GM23338 (cell line): ENCODE measurements at places on chromosomes 7 and 10.

DNA sequence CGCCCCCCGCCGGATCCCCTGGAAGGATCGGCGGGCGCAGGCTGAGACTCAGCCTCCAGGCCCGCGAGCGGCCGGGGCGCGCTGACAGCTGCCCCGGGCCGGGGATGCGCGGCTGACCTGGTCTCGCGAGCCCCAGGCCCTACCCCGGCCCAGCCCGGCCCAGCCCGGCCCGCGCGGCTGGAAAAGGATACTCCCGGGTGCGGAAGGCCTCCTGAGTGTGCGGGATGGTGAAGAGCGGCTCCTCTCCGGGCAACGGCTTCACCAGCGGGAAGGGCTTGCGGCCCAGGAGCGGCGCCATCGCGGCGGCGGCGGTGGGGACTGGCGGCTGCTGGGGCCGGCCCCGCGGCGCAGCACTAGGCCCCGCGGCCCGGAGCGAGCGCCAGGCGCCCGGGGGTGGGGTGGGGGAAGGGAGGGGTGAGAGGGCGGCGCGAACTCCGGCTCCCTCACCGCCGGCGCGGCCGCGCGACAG lies 423 bp downstream of the BAZ1B start:
- peak; percentile 55 for DNase-seq

GRCh38 chr10:111246136-111246535 lies 169.3 kb downstream of the ADRA2A start:
- DNase-seq: no peak

DNA sequence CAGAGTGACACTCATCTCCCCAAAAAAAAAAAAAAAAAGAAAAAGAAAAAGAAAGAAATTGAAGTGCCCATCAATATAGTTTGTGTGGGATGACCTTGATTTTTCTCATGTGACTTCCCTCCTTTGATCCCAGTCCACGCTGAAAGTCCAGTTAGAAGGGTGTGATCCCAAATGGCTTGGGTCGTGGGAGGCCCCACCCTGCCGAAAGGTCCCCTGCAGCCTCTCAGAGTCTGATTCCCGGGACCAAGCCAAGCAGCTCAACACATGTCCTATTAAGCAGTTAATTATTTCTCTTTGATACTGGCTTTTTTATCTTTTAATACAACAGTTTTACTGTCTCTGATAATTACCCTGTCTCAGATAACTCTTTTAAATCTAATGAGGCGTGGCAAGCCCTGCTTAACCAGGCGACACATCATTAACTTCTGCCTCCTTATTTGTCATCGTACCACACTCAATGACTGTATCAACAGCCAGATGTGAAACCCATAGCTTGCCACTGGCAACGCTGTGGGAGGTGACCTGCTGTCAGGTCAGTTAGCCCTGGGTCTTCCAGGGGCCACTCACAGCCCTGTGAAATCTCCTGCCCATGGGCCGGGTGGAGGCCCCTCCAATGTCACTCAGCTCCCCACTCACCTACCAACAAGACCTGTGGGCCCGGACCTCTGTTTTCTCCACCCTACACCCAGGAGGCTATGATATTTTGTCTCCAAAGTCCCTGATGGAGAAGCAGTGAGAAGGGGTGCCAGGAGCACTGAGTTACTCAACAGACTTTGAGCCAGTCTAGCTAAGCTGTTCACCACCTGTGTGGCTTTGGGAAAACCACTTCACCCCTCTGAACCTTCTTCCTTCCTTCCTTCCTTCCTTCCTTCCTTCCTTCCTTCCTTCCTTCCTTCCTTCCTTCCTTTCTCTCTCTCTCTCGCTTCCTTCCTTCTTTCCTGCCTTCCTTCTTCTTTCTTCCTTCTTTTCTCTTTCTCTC lies 110.0 kb upstream of the SFMBT2 start:
- DNase-seq: no peak

DNA sequence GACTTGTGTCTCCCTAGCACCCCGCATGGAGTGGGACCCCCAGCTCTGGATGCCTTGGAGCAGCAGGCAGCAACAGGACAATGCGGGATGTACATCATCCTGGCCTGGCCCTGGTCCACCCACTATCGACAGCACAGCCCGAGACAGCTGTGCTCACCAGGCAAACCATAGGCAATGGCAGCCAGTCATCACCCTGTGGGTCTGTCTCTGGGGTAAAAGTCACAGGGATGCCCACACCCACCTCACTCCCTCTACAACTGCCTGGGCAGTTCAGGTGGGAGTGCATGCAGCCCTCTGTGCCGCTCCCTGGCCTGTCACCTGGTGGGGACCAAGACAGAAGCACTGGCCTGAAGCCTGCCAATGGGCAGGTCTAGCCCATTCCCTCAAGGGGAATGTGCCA lies 147.8 kb downstream of the GRID1 start:
- no peak for DNase-seq

- peak; percentile 20 for DNase-seq
These were observed 214.8 kb upstream of the CTBP2 start for GRCh38 chr10:125375210-125375609.

- peak; percentile 70 for DNase-seq
These were observed 430.9 kb downstream of the ACTR3B start for GRCh38 chr7:153190452-153190851.

DNA sequence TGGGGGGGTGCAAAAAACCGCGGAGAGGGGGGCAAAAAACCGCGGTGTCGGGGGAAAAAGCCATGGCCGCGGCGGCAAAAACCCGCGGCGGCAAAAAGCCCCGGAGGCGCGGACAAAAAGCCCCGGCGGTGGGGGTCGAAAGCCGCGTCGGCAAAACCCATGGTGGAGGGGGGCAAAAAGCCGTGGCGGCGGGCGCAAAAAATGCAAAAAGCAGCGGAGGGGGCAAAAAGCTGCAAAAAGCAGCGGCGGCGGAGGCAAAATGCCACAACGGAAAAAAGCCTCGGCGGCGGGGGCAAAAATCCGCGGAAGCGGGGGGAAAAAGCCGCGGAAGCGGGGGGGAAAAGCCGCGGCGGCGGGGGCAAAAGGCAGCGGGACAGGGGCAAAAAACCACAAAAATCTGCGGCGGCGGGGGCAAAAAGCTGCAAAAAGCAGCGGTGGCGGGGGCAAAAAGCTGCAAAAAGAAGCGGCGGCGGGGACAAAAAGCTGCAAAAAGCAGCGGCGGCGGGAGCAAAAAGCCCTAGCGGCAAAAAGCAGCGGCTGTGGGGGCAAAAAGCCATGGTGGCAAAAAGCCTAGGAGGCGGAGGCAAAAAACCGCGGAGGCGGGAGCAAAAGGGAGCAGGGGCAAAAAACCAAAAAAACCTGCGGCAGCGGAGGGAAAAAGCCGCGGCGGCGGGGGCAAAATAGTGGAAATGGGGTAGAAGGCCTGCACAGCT lies 418.9 kb downstream of the ZNF716 start:
- DNase-seq: no peak

GRCh38 chr7:88212918-88213317 lies 6.9 kb downstream of the SRI start:
- DNase-seq: no peak

DNA sequence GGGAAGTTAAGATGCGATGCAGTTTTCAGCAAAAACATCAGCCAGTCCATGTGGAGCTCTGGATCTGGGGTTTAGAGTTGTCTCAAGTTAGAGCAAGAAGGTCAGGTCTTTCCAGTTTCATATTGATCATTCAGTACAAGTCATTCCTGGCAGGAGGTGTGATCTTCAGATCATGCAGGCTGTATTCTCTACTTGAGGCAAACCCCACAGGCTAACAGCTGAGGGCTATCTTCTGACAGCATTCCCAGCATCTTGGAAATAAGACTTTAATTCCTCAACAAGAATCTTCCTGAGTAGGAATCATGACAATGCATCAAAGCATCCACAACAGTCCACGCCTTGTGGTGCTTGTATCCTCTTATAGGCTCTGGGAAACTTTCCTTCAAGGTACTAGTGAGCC lies 94.9 kb upstream of the ZNF438 start:
- no peak for DNase-seq

- DNase-seq: no peak
These were observed 53.8 kb upstream of the ITGB8 start for GRCh38 chr7:20276705-20277472.

DNA sequence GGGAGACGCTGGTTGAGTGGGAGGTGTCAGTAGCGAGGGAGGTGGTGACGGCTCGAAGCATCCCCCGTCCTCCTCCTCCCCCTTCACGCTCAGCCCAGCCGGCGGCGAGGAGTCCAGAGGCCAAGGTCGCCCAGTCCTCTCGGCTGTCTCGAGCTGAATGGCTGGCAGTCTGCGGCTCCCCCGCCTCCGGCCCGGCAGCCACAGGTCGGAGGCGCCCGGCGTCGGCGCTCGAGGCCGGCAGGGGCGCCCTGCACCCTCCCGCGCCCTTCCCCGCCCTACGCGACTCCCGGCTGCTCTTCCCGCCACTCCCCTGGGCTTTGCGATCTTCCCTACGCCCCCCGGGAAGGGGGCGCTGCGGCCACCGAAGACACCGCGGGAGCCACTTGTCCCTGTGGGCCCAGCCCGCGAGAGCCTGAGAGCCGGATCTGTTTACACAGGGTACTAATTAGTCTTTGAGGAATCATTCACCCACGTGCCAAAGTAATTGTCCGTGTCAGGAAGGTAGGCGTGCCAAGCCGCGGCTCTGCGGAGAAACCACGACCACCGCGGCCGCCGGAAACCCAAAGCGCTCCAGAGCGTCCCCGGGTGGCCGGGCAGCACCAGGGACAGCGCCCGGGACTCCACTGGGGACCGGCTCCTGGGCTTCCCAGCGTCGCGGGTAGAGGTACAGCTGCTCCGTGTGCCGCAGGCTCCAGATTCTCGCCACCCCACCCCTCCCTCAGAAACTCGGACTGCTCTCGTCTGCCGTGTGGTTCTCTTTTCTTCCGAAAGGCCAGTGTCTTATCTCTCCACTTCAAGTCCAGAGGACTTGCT lies at the start of gene NXPH1:
TSS of gene NXPH1 (plus strand) at position 133 of the 813 bp plus-strand sequence.
- DNase-seq: peak; percentile 83

DNA sequence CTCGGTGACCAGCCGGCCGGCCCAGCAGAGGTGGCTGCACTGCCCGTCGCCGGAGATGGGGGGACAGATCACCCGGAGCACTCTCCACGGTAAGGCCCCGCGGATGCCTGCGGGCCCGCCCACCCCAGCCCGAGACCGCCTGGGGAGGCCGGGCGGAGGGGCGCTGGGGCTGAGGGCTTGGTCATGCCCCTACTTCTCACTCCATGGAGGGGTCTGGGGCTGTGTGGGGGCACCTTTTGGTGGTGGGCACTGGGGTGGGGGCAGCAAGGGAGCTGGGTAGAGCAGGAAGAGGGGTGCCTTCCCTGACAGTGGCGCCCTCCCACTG lies 61.8 kb downstream of the NEURL1 start:
- no peak for DNase-seq

DNA sequence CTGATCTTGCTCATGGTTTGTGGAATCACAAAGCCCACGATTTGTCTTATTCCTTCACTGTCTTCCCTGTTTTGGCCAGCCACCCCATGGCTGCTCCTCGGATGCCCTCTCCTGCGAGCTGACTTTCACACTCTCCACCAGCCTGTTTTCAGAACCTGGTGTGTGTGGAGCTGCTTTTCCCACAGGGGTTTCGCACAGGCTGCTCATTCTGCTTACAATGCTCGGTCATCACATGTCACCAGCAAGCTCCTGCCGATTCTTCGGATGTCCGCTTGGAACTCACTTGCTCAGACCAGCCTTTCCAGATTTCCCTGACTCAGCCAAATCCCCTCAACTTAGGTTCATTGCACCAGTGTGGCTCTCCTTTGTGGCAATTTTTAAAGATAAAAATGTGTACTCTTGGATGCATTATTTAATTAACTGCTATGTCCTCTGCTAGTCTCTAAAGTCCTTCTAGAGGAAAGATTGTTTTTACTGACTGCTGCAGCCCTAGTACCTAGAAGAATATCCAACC lies 1018.6 kb upstream of the LRRTM3 start:
- no peak for DNase-seq

- DNase-seq: no peak
These were observed 140.5 kb downstream of the FGFR2 start for GRCh38 chr10:121457729-121458128.

GRCh38 chr10:30017556-30017955 lies 41.8 kb downstream of the JCAD start:
- DNase-seq: no peak

DNA sequence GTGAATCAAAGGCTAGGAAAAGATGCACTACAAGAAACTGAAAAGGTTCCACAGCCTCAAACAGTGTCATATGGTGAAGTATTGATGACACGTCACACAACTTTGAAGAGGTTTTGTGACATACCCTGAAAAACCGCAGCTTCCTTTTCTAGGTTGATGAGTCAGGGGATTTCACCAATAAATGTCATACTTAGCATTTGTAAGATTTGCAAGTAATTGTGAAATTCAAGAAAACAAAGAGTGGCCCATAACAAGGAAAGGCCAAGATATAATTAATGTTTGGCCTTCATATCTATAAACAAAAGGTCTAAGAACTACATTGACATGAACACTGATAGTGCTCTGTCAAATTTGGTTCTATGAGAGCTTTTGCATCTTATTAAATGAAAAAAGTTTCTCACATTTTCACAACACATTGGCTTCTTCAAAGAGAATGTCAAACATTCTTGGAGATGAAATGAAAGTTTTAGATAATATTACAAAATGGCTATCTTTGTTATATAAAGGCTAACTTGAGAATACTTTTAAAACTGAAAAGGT lies 62.0 kb upstream of the NAMPT start:
- DNase-seq: no peak

GRCh38 chr7:132735476-132735875 lies 159.2 kb upstream of the PLXNA4 start:
- DNase-seq: no peak

DNA sequence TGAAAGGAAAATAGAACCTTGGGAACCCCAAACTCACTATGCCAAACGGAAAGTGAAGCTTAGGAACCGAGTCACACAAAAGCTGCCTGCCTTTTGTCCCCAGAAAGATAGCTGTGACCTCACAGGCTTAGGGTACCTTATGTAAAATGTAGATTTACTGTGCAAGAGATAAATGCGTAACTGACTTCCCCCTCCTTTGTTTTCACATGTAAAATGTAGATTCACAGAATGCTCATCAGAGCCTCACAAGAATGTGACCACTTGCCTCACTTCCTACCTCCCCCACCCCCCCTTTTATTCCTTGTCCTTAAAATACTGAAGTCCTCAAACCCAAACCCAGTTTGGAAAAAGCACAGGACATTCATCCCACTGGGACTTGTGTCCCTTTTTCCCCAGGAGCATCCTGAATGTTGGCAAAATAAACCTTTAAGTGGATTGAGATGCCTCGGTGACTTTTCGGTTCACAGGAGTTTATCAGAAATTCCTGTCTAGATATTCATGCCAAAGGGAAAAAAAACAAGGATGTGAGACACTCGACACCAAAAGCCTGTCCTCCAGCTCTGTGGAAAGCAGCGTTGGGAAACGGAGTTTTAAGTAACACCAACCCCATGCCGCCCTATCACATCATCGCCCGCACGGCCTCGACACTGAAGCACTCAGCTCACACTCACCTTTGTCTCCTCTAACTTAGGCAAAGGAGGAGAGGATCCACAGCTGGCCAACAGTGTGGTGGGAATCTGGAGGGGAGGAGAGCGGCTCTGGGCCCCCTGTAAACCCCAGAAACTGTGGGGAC lies 45.9 kb downstream of the SVIL start:
- peak; percentile 59 for DNase-seq

- DNase-seq: no peak
These were observed 8.1 kb downstream of the MXI1 start for GRCh38 chr10:110215286-110216170.

- DNase-seq: no peak
These were observed 3.9 kb upstream of the COL17A1 start for GRCh38 chr10:104089621-104090020.
